Testis (tissue), 5 donors: ENCODE measurements at places on chromosomes 5 and 9. TPM values are rescaled to one million over a fixed set of nuclear protein-coding genes. Genes with fewer than 3 reads are reported as not detected.

DNA sequence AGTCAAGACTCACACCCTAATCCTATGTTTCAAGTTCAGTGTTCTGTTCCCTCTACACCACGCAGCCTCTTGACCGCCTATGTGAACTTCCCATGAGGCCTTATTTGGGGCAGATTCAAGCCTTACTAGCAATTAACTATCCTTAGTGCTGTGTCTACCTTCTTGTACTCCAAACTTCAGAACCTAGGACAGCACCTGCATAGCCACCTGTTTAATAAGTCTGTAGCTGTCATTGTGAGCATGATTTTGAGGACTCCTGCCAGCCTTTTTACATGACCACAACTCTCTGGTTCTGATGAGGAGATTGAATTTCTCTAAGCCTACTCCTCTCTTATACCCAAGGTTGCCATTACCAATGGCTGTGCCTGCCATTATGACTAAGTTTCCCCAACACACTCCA, 50.8 kb upstream of the PCSK1 start:
- no peaks in the 10 kb centered on the region for H3K4me1 ChIP-seq
- H3K27ac ChIP-seq = no peak overlapping the region
- no peaks in the 10 kb centered on the region for H3K36me3 ChIP-seq
- H3K27me3 ChIP-seq = no peaks in the 10 kb centered on the region
- no peak overlapping the region for H3K4me3 ChIP-seq

Gene CLPTM1L
- total RNA-seq = 150 TPM

DNA sequence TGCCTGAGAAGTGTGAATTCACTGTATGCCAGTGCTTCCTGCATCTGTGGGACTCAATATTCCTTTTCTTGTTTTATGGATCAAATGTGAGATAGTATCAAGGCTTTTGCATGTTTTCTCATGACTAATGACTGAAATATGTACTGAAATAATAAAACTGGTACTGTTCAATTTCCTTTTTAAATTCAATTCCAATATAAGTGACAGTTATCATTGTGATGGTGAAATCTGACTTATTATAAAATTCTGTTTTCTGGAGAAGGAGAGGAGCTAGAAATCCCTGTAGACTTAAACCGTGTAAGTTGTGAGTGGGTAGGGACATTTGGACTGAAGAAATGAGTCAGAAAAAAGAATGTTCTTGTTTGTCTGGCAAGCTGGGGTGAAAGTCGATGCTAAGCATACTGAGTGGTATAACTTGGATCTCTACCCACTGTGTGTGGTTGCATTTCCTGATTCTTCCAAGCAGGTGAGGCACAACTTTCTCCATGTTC, 245.2 kb downstream of the EFNA5 start:
- DNase-seq = no peak
- no peak overlapping the region for H3K27ac ChIP-seq
- no peaks in the 10 kb centered on the region for H3K4me1 ChIP-seq
- H3K36me3 ChIP-seq = no peaks in the 10 kb centered on the region

Gene CKMT2
- 27.6 TPM for total RNA-seq
